Stimulated activated CD4-positive, alpha-beta T cell treated with anti-CD3 and anti-CD28 coated beads, Interleukin-2, amount 100 ng/mL, for 48 hours (primary cell): ENCODE measurements at places on chromosomes 16 and 17.
A peak's percentile ranks its signal among the peaks of the same experiment; 100 is the strongest.

DNA sequence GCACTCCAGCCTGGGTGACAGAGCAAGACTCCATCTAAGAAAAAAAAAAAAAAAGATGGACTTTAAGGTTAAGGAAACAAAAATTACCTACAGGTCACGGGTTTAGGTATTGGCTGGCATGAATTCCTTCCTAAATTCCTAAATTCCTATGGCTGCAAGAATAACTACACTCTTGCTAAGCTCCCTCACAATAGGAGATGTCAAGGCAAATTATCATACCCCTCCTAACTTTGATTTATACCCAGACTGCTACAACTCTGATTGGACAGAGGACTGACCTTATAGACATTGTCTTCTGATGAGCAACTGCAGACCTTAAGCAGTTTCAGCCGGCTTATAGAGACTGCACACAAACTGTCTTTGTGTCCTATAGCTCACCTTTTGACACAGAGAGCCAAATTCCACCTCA, 25.1 kb upstream of the TMC7 start:
- no peak for DNase-seq

DNA sequence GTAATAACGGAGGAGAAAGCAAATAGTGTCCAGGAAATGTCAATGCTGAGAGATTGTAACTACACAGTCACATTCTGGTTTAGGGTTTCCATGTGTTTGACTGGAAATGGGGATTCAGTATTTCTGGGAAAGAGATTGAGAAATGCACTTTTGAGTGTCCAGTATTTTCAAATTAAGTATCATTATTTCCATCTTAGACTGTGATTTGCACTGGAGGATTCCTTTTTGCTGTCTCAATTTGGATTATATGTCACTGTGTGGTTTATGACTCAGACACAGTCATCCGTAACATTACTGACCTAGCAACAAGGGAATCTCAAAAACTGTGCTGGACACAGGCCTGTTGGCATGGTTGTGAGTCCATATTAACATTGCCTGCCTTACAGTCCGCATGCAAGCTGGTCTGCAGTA, 681.4 kb downstream of the CDH11 start:
- no peak for DNase-seq

- DNase-seq: peak; percentile 58
Observed at GRCh38 chr16:67415872-67416793, at the start of gene ZDHHC1. Gene ZDHHC1 (minus strand): TSS chr16:67416477. CDS start chr16:67407775, 8,702 bp downstream.

DNA sequence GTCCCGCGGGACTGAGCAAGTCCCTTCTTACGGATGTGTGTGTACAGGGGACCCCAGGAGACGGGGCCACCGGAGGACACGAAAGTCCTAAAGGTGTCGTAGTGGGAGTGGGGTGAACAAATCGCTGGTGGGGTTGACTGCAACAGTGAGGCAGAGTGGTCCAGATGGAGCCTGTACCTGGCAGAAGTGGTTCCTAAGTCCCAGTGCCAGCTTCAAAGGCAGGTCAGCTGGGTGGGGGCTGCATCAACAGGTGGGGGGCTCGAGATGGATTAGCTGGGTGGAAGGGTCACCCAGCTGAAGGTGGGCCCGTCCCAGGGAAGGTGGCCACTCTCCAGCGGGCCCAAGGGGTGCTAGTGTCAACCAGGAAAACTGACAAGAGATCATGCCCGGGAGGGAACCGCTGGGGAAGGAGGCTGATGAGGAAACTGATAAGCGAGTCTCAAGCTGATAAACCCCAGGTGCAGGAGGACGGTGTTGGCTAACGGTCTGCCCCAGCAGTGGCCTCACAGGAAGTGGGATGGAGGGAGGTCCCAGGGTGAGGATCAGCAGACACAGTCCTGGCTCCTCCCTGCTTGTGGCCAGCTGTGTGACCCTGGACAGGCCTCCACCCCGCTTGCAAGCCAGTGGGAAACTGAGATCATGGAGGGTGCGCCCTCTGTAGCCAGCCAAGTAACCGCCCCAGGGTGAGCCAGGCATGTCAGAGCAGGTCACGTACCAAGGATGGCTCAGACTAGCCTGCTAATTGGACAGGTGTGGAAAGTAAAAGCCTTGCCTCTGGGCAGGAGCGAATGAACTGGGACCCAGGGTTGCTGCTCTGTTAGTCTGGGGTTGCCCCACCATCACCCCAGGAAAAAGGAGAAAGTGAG, 1.0 kb downstream of the ORAI3 start:
- DNase-seq: no peak

DNA sequence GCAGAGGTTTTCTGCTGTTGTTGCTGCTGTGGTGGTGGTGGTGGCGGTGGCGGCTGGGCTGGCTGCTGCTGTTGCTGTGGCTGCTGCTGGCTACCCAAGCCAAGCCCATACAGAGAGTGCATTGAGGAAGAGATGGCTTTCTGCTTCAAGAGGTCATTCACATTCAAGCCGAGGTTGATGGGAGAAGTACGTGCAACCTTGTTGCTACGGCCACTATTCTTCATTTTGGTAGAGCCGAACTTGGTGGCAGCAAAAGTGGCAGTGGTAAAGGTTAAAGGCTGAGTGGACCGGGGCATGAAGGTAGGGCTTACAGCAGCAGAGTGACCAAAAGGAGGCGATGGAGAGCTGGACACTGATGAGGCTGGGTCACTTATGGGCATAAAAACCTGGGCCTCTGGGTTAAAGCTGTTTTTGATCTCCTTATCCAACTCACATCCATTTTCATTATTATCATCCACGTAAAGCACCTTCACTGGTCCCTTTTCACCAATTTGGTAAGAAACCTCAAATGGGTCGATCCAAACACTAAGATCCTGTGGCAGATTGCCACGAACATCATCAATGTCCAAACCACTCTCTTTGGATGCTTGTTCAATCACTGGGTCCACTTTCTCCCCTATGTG, 2.8 kb downstream of the TOB1 start:
- DNase-seq: peak; percentile 37

DNA sequence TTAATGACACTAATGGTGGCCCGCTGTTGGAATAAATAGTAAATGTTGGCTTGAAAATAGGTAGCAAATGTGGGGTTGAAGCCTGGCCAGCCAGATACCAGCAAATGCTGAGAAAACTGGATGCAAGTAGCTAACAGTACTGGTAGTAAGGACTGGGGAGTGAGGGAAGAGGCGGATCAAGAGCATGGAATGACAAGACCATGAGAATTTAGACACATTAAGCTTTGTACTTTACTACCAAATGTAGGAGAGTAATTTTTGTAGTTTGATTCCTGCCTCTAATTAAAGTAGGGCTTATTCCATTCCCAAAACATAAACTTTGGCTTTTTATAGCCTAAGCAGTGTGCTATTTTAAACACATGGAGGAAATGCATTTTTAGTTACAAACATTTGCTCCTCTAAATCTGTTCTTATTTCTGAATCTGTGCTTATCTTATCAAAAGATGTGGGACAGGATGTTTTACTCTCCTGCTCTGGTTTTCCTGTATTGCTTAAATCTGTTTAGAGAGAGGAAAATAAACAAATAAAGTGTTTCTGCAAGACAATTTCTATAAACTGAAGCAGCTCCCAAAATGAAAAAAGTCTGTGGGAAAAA, 44.1 kb downstream of the CFDP1 start:
- DNase-seq: no peak

DNA sequence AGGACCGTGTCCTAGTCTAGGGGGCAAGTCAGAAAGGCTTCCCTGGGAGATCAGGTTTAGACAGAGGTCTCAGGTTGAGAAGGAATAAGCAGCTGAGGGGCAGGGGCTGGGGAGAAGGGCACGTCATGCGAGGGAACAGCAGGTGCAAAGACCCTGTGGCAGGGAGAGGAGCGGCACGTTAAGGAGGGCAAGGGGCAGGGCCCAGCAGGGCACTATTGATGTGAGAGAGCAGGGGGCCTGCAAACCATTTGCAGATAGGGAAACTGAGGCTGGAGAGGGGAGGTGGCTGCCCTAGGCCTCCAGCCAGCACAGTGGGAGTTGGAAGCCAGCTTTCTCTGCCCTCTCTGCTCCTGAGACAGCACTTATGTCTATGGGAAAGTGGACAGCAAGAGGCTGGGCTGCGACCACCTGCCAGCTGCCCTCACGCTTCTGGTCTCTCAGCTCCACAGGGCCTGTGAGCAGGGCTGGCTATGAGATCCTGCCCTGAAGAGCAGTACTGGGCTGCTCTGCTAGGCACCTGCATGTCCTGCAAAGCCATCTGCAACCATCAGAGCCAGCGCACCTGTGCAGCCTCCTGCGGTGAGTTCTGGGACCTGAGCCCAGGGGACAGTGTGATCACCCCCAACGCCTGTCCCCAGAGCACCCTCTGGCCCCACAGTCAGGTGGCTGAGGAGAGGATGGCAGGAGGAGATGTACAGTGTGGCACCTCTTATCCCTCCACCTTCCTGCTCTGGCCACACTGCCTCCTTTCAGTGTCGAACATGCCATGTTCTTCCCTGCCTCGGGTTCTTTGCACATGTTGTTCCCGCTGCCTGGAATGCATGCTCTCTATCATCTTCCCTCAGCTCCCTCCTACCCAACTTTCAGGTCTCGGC, 61.5 kb downstream of the USP22 start:
- DNase-seq: no peak
